ENCODE measurements at places on chromosomes 7 and 10.

- no peak for DNase-seq
These were observed 628.4 kb downstream of the PARD3 start for GRCh38 chr10:34186745-34187144.

DNA sequence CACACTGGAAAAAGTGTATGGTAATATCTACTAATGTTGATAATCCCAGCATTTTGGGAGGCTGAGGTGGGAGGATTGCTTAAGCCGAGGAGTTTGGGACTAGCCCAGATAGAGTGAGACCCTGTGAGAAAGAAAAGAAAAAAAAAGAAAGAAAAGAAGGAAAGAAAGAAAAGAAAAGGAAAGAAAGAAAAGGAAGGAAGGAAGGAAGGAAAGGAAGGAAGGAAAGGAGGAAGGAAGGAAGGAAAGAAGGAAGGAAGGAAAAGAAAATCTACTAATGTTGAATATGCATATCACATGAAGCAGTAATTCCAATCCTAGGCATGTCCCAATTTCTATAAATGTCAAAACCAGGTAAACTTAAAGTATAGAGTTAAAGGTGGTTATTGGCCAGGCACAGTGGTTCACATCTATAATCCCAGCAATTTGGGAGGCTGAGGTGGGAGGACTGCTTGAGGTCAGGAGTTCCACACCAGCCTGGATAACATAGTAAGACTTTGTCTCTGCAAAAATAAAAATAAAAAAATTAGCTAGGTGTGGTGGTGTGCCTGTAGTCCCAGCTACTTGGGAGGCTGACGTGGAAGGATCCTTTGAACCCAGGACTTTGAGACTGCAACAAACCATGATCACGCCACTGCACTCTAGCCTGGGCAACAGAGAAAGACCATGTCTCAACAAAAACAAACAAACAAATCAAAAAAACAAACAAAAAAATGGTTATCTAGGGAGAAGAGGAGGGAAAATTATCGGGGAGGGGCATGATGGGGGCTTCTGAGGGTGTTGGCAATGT lies 5.2 kb upstream of the KAZALD1 start:
- DNase-seq = no peak

GRCh38 chr10:84428711-84429110 lies 100.3 kb downstream of the CCSER2 start:
- DNase-seq = no peak

- no peak for DNase-seq
These were observed 543.1 kb upstream of the MBL2 start for GRCh38 chr10:53315709-53316108.

- DNase-seq = no peak
These were observed 38.2 kb downstream of the SMURF1 start for GRCh38 chr7:99105756-99106155.

- no peak for DNase-seq
These were observed 33.1 kb upstream of the EGFR start for GRCh38 chr7:54985426-54986330.

GRCh38 chr7:130401578-130401977 lies 21.3 kb downstream of the CPA1 start:
- no peak for DNase-seq

DNA sequence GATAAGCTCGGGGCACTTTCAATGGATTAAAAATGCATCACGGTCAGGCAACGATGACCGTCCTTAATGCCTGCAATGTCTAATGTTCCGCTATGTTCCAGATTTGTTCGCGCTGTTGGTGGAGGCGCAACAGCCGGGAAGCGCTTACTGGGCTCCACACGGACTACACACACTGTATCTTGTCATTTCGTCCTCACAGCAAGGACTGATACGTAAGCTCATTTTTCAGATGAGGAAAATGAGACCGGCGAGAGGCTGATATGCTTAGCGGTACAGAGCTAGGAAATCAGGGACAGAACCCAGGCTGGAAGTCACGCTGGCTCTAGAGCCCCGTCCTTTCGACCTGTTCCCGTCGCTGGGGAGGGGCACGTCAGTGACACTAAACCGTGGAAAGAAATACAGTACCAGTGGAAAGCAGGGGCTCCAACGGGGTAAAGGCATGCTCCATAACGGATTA lies 670 bp downstream of the TPK1 start:
- no peak for DNase-seq

DNA sequence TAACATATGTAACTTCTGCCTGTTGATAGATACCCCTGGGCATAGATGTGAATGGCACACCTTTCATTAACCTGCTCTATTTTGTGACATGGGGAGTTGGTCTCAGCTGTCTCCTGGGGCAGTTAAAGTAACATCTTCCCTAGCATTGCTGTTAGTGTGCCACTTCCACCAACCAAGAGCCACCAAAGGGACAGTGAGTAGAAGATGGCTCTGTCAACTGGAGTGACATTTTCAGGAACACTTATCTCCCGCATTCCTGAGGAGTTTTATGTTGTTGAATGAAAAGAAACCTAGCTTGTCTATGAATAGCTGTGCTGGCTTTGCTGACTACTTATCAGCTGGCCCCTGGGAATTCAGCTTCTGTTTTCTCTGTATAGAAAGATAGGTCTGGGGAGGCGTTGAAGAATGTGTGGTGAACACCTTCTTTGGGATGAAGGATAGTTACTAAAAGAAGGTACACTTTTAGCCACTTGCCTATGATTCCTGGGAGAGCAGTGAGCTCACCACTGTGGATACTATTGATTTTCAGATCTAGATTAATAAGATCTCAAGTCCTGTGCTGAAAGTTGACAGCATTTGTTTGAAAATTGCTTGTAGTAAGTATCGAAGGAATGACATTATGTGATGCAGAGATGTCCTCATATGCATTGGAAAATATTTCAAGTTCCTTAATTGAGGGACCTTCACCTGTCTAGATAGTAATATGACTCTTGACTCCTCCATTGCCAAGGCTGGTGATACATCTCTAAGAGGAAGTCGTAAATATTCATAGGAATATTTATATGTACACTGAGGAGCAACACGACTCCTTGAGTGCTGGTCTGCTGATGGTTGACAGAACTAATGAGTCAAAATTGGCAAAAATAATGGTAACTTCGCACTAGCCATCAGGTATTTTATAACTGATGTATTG lies 7.6 kb downstream of the STARD3NL start:
- DNase-seq = no peak

GRCh38 chr10:110207805-110208613 lies 604 bp downstream of the MXI1 start:
- DNase-seq = peak; percentile 49

DNA sequence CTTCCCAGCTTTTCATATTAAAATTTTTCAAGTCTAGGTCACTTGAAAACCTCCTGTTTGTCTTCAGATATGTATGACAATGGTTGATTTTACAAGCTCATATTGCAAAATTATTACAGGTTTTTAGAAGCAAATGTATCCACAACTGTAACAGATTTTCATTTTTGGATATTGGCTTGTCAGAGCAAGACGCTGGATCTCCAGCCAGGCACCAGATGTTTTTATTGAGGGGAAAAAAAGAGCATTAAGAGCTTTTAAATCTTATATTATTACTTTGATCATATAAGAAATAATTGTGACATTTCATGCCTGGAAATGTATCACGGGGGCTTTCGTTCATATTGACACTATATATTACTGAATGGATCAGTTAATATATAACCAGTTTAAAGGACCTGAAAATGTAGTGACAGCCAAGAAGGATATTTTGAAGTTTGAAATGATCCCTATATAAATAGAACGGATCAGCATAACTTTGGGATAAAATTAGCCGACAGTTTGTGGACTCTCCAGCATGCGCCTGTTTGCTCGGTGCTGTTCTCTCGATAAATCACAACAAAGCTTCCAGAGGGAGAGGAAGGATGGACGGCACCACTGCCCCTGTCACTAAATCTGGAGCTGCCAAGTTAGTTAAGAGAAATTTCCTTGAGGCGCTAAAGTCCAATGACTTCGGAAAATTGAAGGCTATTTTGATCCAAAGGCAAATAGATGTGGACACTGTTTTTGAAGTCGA lies at the start of gene ASB4:
Gene ASB4, plus strand, starts transcription at position 553 of the 733 bp plus-strand sequence. Its CDS starts 29 bp downstream, at position 582.
- DNase-seq = no peak

DNA sequence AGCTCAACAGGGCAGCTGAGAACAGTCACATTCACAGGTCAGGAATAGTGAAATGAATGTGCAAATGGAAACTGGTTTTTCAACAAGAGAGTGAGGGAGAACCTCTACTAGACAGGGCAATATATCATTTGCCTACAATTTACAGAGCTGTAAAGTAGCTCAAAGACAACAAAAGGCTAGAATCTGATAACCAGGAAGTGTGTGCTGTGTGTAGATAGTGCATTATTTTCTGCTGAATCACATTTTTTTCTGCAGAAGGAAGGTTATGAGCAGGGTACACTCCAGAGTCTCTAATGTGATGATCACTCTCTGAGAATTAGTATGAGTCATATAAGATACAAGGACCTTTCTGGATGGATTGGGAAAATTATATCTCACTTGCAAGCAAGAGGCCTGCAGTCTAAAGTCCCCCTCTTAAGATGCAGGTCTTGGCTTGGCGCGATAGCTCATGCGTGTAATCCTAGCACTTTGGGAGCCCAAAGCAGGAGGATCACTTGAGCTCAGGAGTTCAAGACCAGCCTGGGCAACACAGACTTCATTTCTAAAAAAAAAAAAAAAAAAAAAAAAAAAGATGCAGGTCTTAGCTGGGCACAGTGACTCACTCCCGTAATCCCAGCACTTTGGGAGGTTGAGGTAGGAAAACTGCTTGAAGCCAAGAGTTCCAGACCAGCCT lies 59.9 kb upstream of the COBL start:
- DNase-seq = no peak

DNA sequence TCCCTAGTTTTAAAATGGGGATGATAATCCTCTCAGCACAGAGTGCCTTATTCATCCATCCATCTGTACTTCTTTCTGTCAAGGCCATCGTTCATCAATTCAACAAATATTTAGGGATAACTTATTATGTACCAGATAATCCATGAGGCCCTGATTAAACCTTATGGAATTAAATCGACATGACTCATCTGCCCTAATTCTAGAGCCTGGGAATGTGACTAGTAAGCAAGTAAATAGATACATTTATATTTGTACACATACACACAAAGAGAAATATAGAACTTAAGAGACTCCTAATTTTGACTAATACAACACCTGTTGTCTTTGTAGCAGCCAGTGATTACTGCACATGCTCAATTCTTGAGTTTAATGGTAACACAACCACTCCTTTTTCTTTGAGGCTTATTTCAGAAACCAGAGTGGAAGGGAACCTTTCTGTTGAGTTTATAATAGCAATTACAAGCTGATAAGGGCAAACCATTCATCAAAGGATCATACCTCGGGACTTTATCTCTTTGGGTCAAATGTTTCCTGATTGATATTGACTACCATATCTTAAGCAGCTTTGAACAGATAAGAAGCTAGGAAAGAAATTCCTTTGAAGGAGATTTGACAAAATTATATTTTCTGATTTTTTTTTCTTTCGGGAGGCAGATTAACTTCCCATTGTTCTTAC lies 122.7 kb downstream of the ARID5B start:
- no peak for DNase-seq

DNA sequence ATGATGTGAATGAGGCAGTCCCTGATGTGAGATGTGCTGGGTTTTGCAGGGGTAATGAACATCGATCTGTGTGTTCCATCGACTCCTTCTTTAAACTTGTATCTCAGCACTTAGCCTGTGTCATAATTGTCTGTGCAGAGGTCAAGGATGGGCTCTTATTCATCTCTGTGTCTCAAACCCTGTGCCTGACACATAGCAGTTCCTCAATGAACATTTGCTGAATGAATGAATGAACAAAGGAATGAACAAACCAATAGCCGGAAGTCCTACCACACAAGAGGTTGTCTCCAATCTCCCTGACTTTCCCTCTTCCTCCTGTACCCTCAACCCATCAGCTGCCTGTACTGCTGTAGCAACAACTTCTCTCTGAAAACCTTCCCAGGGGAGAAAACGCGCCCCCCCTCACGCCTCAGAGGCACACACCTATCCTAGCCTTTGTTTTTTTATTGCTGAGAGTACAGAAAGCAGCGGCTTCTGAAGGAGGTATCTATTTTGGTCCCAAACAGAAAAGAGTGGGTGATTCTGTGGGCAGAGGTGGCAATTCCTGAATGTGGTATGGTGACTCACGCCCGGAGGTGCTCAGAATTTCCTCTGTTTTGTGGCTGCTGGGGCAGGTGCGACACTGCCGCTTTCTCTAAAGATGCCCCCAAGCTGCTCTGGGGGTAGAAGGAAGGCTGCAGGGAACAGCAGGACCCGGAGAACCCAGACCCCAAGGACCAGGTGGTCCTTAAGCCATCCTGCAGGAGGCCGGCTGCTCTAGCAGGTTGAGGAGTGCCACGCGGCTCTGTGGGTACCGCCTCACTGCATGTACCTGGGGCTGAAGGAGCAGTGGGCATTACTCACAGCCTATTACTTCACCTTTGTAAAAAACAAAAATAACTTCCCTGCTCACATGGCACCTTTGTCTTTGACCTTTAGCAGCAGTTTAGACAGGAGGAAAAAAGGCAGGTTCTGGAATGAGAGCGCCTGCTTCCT lies 9.6 kb downstream of the IL2RA start:
- peak; percentile 60 for DNase-seq

- DNase-seq = no peak
These were observed 27.3 kb downstream of the RALA start for GRCh38 chr7:39650676-39651075.

- DNase-seq = no peak
These were observed 651.5 kb downstream of the TNS3 start for GRCh38 chr7:46930366-46930765.

DNA sequence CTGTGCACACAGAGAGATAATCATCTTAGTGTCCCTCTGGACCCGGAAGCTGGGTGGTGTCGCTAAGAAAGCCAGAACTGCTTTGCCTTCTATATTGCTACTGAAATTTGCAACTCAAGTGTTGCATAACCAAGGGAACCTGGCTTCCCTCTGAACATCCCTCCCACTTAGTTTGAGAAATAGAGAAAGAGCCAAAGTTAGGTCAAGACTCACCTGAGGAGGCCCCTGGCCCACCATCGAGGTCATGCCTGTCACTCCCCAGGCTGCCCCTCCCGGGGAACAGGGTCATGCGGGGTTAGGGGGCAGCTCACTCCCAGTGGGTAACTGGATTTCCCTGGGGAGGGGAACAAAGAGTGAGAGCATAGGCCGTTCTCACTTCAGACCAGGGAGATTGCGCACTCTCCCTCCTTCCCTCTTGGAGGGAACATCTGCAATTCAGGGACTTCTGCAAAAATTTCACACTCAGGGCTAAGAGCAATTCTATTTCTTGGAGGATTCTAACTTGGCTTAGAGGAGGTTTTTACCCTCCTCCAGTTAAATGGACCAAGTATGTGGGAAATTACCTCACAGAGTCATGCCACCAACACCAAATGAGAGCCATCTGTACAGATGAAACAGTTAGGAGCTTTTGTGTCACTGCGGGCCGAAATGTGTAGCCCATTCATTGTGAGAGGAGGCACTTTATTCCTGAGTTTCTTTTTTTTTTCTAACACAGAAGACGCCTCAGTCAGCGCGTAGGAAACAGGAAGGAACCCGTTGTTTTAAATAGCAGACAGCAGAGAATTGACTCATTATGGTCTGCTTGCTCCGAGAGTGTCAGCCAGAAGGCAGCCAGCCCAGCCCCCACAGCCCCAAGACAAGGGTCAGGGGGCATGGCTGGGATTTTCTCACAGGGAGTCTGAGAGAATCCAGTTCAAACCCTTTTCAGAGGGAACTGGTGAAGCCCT lies 221.3 kb downstream of the ARHGAP12 start:
- peak; percentile 82 for DNase-seq
